ENCODE measurements at places on chromosomes 3 and 15. TPM values are rescaled to one million over a fixed set of nuclear protein-coding genes. Genes with fewer than 3 reads are reported as not detected.

GRCh38 chr3:101643861-101644613, 32.9 kb downstream of the ZBTB11 start:
- peak; percentile 70 for DNase-seq

- DNase-seq: no peak
These were observed 141.6 kb downstream of the DNAJB8 start for GRCh38 chr3:128324911-128325592.

- no peak for DNase-seq
These were observed 600.5 kb downstream of the EDEM1 start for GRCh38 chr3:5787861-5788488.

- peak; percentile 27 for DNase-seq
These were observed 407.5 kb upstream of the NECTIN3 start for GRCh38 chr3:110664148-110664547.

DNA sequence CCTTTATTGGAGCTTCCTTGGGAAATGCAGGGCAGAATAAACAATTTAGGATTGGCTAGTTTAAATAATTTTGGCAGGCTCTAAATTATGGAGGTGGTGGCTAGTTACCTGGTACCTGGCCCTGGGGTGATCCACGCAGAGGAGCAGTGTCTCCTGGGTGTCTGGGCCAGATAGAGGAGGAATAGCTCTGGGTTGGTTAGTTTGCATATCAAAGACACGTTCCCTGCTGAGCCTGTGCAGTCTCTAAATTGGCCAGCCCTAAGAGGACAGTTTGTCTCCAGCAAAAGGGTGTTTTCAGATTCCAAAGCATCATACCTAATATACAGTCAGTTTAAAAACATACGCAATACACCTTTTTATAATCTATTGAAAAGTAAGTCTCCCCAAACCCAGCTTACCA, 333.3 kb upstream of the TPM1 start:
- DNase-seq: no peak

GRCh38 chr3:33006571-33007286, 55.3 kb downstream of the CCR4 start:
- no peak for DNase-seq

GRCh38 chr15:89926158-89926557, 13.4 kb upstream of the ARPIN start:
- DNase-seq: peak; percentile 91

GRCh38 chr15:67941648-67942310, 101.9 kb upstream of the RNU6-1 start:
- peak; percentile 10 for DNase-seq

GRCh38 chr15:84734794-84735479, 13.5 kb upstream of the ZNF592 start:
- DNase-seq: no peak

GRCh38 chr3:178507507-178508442, 28.5 kb upstream of the KCNMB2 start:
- DNase-seq: no peak

DNA sequence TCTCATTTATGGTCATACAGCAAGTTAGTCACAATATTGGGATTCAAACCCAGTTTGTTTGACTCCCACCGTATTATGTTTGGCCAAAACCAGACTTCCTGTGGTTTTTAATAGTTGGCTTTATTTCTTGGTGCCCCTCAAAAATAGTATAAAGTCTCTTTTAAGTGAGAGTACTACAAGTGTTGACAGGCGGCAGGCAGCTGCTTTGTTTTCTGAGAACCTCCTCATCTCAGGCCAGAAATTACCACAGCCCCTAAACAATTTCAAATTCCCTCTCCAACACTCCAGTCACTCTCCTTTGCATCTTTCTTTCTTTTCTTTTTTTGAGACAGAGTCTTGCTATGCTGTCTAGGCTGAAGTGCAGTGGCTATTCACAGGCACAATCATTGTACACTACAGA, 121.5 kb downstream of the POLR2M start:
- DNase-seq: no peak

DNA sequence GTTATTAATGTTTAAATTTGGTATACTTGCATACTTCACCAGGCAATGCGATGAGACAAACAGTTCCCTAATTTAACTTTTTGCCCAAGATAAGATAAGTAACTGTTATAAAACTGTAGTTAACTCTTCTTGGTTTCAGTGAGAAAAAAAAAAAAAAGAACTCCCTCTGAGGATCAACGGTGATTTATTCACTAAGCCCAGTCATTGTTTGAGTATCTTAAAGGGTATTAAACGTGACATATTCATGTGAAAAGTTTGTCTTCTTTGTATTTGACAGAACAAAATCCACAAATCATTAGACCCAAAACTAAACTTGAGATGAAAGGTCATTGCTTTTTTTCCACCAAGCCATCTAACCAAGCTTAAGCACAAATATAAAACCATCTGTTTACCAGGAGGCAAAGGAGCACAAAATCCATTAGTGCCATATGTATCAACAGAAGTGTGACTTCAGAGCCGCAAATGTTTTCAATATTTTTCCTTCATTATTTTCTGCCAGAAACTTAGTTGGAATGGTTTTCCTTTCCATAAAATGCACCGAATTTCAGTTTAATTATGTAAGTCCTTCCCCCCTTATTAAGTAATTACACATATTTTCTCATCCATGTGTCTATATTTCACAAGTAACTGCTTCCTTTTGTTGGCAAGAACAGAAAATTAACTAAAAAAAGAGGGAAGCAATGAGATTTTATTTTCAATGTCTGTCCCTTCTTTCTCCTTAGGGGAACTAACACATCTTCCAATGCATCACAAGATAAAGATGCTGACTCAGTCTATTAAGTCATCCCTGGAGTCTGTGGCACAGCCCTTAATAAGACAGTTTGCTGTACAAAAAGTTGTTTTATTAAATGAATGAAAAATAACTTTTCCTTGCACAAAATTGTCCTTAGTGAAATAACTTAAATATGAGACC, 92.2 kb upstream of the RAP2B start:
- peak; percentile 86 for DNase-seq

DNA sequence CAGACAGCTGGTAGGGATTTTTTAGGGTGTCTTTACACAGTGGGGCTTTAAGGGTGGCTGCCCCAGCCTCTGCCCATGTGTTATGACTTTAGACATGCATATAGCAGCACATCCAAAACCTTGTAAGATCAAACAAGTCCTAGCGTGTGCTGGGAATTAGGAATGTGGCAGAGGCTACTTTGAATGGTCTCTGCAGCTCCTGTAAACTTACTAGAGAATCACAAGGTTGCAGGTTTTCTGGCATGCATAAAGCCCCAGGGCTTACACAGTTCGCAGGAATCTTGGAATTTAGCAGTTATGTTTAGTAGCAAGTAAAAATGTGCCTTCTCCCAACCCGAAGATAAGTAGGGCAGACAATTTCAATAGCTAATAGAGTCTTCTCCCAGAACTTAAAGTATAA, 46.9 kb upstream of the COL6A6 start:
- peak; percentile 23 for DNase-seq

GRCh38 chr15:99168601-99169580, 64.0 kb downstream of the SYNM start:
- no peak for DNase-seq

DNA sequence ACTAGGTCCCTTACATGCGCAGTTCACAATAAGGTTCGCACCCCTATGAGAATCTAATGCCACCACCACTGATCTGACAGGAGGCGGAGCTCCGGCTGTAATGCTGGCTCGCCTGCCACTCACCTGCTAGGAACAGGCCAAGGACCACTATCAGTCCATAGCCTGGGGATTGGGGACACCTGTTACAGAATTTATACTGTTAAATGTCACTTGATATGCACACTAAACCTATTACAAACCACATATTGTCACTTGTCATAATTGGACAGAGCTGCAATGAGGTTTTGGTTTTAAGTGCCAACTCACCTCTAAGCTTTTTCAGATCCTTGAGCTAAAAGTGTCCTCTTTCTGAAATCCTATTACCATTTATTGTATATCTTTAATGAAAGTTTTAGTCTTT, 507.9 kb upstream of the TPRG1 start:
- no peak for DNase-seq

DNA sequence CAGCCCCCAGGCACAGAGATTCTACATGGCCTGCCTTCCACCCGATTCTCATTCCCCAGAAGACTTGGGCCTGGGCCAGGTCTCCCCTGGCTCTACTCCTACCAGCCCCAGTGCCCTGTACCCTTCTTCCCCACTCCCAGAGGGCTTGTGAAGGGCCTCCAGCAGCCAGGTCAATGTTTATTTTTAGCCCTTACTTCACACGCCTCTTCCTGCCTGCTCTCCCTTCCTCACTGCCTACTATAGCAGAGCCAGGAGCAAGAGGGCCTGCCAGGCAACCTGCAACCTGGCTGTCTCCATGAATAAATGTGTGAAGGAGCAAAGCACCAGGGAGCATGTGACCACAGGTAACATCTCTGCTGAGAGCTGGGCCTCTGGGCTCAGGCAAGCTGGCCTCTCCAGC, 26.4 kb upstream of the APEH start:
- DNase-seq: no peak

DNA sequence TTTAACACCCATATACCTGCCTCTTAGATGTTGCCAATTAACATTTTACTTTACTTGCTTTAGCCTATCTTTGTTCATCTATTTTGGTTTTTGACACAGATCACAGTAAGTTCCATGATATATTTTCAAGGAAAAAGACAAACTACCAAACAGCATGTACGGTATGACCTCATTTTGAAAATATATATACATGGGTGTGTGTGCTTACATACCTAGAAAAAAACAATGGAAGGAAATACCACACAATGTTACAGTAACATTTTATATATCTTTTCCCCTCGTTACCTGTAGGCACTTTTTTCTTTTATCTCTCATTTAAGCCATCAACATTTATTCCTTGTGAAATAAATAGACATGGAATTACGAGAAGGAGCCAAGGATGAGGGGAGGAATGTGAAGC, 170.0 kb downstream of the FOXP1 start:
- no peak for DNase-seq

DNA sequence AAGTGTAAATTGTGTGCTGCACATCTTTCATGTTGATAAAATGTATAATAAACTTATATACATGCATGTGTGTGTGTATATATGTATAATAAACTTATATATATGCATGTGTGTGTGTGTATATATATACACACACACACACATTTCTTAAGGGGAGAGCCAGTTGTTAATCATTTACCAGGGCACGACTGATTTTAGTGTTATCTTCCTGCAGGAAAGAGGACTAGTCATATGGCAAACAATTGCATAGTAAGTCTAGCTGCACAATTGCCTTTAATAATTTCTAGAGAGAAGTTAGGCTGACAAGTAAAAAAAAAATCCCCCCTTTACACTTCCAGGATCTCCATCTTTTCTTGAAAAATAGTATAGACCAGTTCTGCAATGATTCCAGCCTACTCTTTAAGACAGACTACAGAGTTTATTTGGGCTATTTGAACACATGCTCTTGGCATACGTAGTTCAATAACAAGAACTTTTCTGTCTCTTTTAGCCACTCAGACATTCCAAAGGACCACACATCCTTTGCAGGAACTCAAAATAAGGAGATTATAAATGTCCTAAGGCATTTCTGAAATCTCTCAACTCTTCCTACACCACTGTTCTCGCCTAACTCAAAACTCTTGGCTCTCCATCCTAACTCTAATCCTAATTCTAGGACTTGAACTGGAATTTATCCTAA, 163.6 kb upstream of the SETMAR start:
- no peak for DNase-seq

DNA sequence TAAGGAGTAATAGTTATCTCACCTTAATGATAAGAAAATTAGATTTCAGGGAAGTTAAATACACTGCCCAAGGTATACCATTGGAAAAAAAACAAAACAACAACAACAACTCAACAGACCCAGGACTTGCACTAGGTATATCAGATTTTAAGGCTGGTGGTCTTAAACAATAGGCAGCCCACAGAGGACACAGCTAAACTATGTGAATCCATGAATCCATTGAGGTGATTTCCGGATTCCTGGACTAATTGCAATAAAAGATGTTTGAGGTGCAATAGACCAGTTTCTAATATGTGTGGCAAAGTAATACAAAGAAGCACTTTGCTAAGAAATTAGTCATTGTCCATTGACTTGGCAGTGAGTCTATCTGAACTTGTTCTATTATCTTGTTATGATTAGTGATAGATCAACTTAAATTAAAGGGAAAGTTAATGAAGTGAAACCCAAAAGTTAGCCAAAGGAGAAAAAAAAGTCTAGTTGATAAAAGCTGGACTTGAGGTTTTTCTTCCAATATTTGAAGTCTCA, 60.9 kb upstream of the MAGI1 start:
- DNase-seq: no peak

DNA sequence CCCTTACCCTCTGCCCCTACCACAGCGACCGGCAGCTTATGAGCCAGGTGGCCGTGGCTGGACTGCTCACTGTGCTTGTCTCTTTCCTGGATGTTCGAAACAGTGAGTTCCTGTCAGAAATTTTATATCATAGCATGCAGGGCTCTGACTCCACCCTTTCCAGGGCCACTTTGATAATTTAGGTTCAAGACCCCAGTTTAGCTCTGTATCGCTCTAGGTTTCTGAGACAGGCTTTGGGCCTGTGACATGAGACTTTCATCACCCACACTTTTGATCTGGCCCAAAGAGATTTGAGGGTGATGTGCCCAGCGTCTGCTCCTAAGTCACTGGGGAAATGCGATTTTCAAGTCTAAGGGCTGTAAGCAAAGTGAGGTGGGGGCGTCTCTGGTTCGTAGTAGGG, 6.5 kb upstream of the EIF4G1 start:
- DNase-seq: no peak

- DNase-seq: peak; percentile 96
These were observed 98.0 kb upstream of the TLE3 start for GRCh38 chr15:70195587-70196305.

DNA sequence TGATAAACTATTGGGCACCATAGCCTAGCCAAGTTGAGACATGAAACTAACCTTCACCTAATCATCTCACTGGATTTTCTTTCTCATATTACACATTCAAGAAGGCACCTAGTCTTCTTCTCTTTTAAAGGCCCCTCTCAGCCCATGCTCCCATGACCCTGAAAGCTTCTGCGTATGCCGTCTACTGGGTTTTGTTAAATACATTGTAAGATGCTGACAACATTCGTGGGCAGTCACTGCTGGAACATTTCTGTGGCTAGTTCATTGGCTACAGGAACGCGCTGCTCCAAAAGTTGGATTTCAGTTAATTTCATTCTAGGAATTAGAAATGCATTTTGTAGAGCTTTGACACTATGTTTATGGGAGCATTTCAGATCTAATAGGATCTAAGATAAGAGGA, 52.3 kb upstream of the CHD2 start:
- DNase-seq: no peak

GRCh38 chr15:75834021-75834420, 9.2 kb upstream of the UBE2Q2 start:
- no peak for DNase-seq

- no peak for DNase-seq
These were observed 724.4 kb upstream of the ROBO1 start for GRCh38 chr3:80492162-80492561.

- DNase-seq: no peak
These were observed 5.7 kb downstream of the CHST13 start for GRCh38 chr3:126529585-126530170.

MAGI1 gene
- 13.8 TPM for total RNA-seq

POTEB3 gene
- total RNA-seq: not detected

CRABP1 gene
- not detected for total RNA-seq

GUCA1C gene
- total RNA-seq: not detected

MYZAP gene
- total RNA-seq: not detected

ZMYND10 gene
- 1.5 TPM for total RNA-seq

GOLGA8S gene
- 0.13 TPM for total RNA-seq

ADAMTS17 gene
- total RNA-seq: not detected

TRPM1 gene
- not detected for total RNA-seq

ABCF3 gene
- 56.5 TPM for total RNA-seq

CCK gene
- total RNA-seq: 0.97 TPM

PCOLCE2 gene
- total RNA-seq: 46.4 TPM

Data from GM23248 (cell line).